Stimulated activated CD8-positive, alpha-beta memory T cell treated with anti-CD3 and anti-CD28 coated beads, Interleukin-7, amount 100 ng/mL, for 1 hour (primary cell): ENCODE measurements at places on chromosomes 2 and 18.

DNA sequence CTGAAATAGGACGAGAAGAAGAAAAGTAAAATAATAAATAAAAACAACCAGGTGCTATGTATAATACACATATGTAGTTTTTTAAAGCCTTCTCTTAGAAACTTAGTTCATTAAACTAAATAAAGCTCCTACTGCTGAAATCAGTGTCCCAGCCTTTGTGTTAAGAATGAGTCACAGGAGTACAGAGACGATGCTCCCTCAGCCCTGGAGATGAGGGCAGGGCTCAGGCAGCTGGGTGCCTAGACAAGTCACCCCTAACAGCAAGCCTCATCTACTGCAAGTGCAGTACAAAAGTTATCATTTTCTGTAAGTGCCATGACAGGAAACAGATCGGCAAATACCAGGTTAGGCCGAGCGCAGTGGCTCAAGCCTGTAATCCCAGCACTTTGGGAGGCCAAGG, 18.2 kb downstream of the KIDINS220 start:
- DNase-seq = no peak

- DNase-seq = no peak
Observed at GRCh38 chr18:4181086-4181485, 274.0 kb downstream of the DLGAP1 start.

DNA sequence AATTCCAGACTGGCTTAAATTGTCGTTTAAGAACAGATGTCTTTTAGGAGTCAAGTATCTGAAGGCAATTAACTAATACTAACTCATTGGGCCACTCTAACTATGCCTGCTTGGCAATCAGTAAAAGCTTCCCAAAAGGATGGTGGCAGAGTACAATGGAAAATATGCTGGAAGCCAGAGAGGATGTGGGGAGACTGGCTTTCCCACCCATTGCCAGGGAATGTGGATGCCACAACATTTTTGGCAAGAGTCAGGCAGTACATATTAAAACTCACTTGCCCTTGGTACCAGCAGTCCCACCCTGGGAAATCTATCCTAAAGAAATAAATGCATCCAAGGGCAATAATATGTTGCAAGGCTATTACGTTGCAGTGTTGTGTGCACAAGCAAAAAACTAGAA, 74.0 kb upstream of the FZD7 start:
- no peak for DNase-seq

DNA sequence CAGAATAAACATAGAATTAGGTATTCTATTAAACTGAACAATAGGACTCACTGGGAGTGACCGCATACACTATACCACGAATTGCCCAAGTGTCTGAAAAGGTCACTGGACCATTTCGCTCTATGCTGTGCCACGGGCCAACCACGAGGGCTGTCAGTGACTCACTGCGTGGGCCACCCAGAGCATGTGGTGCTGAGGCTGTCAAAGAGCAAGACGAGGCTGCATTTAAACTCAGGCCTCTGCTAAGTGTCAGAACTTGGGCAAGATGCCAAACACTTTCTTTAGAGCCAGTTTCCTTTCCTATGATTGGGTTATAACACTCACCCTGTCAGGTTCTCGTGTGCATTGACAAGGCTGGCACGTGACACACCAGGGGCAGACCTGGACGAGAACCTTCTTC, 97.5 kb downstream of the SH3YL1 start:
- no peak for DNase-seq

GRCh38 chr2:143852759-143853158, 667.2 kb downstream of the ZEB2 start:
- DNase-seq = no peak

- no peak for DNase-seq
Observed at GRCh38 chr2:144975881-144976280, 456.0 kb upstream of the ZEB2 start.

- DNase-seq = no peak
Observed at GRCh38 chr2:182784777-182785176, 68.7 kb downstream of the DNAJC10 start.
